ENCODE measurements at places on chromosomes 12 and 14.

- DNase-seq, result peak; percentile 11
Observed at GRCh38 chr14:91138511-91139359, 24.9 kb downstream of the DGLUCY start.

DNA sequence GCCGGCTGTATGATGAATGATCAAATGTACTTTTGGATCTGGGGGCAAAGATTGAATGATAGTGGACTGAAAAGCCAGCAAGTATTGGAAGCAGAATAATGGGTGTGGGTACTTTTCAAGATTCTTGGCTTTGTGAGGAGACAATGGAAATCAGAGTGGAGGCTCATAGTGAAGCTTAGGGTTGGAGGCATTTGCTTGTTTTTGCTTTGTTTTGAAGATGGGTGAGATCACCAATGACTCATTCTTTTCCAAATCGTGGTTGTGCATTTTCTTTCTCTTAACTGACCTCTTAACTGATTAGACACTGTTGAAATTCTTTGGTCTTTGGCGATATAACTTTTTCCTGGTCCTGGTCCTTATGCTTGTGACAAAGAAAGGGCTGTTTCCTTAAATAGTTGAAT lies 54.4 kb downstream of the PELI2 start:
- no peak for DNase-seq

GRCh38 chr14:56197150-56197549 lies 78.9 kb downstream of the PELI2 start:
- DNase-seq, result no peak

GRCh38 chr12:114823724-114824123 lies 139.7 kb upstream of the TBX3 start:
- DNase-seq, result no peak

DNA sequence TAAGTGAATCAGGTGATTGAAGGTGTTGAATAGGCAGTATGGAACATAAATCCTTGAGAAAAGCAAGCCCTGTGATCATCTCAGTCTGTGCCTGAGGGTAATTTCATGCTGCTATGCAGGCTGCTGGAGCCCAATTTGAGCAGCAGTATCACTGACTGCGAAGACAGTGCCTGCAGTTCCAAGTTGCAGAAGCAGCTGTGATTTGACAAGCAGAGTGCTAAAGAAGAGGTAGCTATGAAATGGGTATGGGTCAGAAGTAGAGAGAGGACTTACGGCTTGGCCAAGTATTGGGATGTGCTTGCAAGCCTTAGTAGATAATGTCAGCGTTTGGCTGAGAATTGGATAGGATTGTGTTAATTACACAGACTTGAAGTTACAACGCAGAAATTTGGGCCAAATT lies 22.5 kb downstream of the PIK3C2G start:
- DNase-seq, result no peak

DNA sequence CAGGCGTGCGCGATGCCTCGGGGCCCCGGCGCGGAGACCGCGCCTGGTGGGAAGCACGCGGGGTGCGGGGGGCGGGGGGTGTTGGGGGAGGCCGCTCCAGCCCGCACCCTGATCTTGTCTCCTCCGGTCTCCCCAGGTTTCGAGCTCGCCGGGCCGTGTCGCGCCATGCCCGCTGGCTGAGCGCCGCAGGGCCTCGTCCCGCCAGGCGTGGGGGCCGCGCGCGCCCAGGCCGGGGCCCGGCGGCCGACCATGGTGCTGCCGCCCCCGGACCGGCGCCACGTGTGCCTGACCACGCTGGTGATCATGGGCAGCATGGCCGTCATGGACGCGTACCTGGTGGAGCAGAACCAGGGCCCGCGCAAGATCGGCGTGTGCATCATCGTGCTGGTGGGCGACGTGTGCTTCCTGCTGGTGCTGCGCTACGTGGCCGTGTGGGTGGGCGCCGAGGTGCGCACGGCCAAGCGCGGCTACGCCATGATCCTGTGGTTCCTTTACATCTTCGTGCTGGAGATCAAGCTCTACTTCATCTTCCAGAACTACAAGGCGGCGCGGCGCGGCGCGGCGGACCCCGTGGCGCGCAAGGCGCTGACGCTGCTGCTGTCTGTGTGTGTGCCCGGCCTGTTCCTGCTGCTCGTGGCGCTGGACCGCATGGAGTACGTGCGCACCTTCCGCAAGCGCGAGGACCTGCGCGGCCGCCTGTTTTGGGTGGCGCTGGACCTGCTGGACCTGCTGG lies 2.4 kb downstream of the TMEM121 start:
- DNase-seq, result peak; percentile 27

DNA sequence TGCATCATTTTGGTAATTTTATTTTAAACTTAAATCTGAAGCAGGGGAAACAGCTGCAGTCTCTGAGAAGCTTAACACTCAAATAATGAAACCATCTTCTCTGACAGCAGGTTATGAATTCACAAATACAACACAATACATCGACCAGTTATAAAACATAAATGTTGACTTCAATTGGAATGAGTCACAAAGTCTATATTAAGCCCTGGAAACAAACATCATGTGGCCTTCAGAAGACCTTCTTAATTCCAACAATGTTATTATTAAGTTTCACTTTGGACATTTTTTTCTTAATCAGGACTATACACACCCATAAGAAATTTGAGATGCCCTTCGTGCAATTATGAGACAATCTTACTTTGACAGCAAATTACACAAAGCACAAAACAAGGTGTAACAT lies 68.9 kb downstream of the CEP128 start:
- DNase-seq, result no peak

DNA sequence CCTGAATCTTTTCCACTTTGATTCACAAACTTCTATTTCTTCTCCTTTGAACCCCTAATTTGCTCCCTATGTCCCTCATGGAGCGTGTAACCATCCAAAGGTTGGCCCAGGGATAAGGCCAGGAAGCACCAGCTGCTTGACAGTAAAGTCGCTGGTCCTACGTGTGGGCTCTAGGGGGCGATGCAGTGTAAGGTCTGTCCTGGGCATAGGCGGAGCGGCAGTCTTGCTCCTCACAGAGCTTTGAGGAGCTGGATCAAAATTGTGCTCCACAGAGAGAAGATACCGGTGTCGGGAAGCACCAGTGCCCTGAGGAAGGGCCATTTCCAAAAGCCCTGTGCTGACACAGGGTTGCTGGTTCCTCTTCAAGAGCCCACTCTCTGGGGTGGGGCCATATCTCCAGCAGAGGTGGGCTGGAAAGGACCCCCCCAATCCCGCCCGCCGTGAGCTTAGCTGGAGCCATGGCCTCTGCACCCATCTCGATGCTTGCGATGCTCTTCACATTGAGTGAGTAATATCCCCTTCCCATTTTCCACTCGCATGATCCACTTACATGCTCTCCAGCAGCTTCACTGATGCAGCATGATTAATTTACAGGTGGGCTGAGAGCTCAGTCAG lies 49.9 kb upstream of the OR4E1 start:
- no peak for DNase-seq

DNA sequence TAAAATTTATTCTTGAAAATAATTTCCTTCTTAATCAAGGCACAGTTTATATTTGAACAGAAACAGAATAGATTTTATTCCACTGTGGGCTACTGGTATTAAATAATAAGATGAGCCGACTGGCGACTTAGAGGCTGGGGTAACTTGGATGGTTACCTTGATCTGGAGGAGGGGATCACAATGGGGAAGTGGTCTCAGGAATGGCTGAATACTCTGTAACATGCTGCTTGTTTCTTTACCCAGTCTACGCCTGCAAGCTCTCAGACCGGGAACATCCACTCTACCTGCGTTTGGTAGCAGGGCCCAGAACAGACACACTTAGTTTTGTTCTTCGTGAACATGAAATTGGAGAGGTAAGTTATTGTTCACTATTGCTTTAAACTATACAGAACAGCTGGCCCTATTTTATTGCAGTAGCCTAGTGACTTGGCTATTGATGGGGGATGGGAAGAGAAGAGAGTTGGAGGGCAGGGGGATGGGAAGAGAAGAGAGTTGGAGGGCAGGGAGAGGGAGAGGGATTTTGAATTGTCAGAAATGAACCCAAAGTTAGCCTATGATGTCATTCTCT lies 67.9 kb downstream of the GNS start:
- DNase-seq, result no peak

DNA sequence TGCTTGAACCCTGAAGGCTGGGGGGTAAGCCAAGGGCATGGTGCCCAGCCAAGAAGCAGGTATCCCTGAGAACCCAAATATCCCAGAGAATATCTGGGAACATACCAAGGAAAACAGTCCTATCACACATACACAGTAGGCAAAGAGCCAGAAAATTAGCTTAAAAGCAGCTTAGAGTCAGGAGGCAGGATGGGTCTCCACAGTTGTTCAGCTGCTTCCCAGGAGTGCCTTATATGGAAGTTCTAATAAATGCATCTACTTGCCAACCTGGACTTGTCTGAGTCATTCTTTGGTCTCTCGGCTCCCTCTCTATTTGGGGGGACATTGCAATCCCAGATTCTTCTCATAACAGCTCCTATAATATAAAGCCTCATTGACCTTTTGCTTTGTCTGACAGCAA lies 9.0 kb upstream of the GPR135 start:
- no peak for DNase-seq

All from naive thymus-derived CD4-positive, alpha-beta T cell (primary cell).